Stimulated activated CD4-positive, alpha-beta T cell treated with anti-CD3 and anti-CD28 coated beads, Interleukin-15, amount 100 ng/mL, for 1 hour (primary cell): ENCODE measurements at places on chromosomes 7 and 10.

GRCh38 chr7:130960208-130960988 lies 226.4 kb upstream of the KLF14 start:
- no peak for DNase-seq

DNA sequence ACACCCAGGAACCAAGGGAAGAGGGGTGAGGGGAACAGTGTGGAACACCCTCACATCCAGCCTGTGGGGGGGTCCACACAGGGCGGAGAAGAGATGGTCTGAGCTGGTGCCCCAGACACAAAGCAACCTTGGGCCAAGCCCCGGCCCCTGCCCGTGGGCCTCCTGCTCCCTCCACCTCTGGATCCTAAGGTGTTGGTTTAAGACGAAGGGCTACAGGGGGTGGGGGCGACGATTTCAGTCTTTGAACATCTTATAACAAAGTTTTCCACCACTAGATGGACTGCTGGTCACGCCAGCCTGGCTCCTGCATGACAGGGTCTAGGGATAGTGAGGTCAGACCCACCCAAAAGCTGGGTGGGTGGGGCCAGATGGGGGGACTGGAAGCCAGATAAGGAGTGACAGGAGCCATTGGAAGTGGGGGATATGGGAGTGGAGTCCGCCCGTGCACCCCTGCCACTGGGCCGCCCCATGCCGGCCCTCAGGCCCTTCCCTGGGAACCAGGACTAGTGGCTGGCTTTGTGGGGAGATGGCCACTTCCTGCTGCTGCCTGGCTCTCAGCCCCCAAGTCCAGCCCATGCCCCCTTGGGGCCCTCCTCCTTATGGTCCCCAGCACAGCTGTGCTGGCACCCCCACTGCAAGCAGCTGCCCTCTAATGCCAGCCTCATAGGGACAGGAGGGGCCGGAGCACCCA lies 98.4 kb downstream of the RGS10 start:
- DNase-seq = no peak

- DNase-seq = no peak
Observed at GRCh38 chr10:122490268-122490667, 28.9 kb downstream of the HTRA1 start.

DNA sequence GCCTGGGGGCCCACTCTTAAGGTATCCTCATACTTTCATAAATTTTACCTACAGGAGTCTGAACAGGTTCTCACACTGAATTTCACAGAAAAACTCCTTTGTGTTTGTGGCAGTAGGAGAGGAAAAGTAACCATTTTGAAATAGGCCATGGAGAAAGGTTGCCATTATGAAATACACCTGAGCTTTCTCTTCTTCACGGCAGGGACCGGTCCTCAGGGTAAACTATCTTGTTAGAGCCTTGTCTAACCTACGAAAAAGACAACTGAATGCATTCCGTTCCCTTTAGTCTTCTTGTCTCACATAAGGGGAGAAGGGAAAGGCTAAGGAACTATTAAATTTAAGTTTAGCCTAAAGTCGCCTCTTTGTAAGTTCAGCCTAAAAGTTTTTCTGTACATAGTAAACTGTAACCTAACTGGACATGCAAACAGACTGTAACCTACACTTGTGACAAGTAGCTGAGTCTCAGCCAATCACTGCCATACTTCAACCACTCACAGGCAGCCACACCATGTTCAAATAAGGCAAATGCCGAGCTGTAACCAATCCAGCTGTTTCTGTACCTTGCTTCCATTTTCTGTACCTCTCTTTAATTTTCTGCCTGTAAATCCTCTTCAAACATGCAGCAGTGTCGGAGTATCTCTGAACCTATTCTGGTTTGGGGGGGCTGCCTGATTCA lies 14.2 kb upstream of the RNF32 start:
- no peak for DNase-seq

- no peak for DNase-seq
Observed at GRCh38 chr7:100163006-100163531, 4.5 kb upstream of the TRAPPC14 start.

- no peak for DNase-seq
Observed at GRCh38 chr10:69747179-69747578, 54.5 kb upstream of the COL13A1 start.

DNA sequence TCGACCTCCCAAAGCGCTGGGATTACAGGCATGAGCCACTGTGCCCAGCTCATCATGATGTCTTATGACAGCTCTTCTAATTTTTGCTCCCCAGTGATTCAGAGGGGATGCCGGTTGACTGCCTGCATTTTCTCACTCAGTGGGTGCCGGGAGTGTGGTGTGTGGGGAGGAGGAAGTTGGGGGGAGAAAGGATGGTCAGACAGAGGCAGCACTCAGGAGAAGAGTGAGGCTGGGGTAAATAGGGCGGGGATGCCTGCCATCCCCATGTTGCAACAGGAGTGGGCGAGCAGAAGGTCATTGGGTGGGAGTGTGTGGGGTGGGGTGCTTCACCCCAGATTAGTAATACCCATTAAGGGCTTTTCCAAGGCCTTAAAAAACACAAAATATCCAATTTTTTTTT lies 3.5 kb upstream of the CCL24 start:
- DNase-seq = no peak

GRCh38 chr10:11294831-11295450 lies 277.3 kb downstream of the CELF2 start:
- no peak for DNase-seq

DNA sequence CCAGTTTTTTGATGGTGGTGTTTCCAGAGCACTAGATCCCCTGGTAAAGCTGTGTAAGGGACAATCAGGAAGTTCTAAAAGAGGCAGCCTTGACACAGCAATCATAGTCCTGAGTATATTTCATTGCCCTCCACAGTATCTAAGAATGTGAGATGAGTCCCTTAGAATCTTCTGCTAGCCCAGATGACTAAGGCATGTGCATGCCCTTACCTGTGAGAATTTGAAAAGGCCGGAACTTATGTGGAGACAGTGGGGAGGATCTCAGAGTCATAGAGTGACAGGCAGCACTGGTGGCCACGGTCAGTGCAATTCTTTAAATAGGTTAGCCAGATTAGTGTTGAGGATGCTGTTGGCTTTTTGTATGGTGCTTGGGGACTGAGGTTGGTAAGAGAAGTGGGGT lies 361.4 kb upstream of the VSTM2A start:
- DNase-seq = no peak

- no peak for DNase-seq
Observed at GRCh38 chr7:27351786-27352185, 109.2 kb downstream of the EVX1 start.

DNA sequence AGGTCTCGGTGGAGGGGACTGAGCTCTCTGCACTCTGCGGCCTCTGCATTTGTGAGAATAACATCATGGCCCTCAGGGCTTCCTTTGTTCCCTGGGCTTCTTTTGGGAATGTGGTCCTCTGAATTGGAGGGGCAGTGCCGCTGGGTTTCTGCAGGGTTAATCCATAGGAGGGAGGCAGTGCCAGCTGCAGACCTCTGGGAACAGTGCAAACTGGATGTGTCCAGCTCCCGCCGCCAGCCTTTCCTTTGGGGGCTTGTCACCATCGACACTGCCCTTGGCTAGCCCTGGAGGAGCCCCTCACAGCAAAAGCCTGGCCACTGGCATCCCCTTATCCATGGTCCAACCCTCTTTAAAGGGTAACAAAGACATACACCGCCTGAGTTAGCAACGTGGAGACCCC lies 174.0 kb downstream of the WDR37 start:
- no peak for DNase-seq

- DNase-seq = no peak
Observed at GRCh38 chr7:156073366-156074052, 261.2 kb upstream of the SHH start.

DNA sequence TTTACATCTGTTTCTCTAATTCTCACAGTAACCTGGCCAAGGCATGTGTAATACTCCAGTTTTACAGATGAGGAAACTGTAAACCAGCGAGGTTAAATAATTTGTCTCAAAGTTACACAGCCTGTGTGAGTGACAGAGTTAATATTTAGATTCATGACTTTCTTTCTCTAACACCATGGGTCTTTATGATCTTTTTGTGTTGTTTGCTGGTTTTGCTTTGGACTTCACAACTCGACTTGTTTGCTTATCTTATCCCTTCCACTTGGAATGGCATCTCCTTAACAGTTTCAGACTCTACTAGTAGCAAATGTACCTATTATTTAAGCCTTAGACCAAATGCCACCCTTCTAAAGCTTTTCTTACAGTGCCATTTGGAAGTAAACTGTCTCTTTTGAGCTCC lies 34.4 kb downstream of the MXI1 start:
- DNase-seq = no peak

DNA sequence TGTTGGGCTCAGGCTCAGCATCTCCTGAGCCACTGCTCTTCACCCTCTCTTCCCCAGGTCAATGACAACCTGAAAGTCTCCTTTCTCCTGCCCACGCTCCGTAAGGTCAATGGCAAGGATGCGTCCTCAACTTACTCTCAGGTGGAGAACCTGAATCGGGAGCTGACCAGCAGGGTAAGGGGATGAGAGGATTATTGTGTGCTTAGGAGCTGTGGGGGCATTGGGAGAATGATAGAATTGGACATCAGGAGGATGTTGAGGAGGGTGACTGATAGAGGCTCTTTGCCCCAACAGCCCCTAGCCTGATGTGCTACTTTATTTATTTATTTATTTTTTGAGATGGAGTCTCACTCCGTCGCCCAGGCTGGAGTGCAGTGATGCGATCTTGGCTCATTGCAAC lies 1.3 kb downstream of the LRWD1 start:
- no peak for DNase-seq

- no peak for DNase-seq
Observed at GRCh38 chr7:157704365-157704764, 367.6 kb downstream of the DNAJB6 start.

DNA sequence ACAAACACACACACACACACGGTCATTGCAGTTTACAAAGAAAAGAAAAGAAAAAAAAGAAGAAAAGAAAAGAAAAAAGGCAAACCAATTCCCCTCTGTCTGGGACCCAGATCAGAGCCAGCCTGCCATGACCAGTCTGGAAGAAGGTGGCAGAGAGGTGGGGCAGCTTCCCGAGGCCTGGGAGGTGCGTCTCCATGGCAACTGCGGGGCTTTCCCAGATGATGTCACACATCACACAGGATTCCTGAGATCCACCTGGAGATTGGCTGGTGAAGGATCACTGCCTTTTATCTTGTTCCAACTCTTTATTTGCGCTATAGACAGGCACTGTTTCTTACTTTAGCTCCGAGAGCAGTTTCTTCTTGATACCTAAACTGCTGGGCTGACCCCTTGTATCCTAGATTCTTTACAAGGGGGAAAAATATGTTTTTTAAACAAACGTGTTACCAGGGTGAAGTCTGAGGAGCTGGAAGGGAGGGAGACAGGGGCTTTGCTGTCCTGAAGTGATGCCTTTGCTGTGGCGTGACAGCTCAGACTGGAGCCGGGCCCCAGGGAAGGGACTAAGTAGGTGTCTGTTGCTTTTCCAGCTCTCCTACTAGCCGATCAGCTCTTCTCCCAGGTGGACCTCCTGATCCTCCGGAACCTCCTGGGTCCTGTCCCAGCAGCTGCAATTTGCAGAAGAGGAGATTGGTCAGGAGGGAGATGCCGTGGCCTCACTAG lies 298.5 kb downstream of the KLF6 start:
- DNase-seq = no peak

DNA sequence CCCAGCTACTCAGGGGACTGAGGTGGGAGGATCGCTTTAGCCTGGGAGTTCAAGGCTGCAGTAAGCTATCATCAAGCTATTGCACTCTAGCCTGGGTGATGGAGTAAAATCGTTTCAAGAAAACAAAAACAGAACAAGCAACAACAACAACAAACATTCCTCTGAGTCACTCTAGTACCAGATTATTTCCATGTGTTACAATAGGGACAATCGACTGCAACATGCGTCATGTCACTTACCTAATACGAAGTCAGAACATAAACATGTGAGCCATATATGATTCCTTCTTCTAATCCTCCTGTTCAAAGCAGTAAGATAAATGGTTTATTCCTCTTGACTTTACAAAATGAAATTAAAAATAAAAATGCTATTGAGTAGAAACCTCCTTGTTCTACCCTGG lies 57.3 kb downstream of the ZNF438 start:
- no peak for DNase-seq

DNA sequence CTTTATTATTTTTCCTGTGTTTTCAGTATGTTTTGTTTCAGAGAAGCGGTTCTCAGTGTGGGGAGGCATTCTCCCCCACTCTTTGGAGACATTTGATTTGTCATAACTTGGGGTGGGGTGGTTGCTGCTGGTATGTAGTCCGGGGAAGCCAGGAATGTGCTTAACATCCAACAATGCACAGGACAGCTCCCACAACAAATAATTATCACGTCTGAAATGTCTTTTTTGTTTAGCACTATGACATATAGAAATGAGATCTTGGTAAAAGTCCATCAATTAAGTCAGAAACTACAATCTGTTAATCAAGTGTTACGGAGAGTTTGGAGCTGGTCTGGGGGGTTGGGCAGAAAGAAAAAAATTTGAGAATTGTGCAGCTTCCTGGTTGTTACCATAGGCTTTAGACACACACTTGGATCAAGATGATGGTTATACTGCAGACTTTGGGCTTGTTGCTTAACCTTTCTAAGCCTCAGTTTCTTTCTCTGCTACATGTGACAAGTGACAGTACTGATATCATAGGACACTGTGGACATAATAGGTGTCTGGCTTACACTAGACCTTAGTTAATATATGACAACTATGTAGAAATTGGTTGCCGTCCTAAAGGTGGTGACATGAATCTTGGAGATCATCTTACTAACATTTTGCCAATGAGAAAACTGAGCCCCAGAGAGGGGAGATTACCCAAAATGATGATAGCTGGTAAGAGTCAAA lies 113.7 kb downstream of the LRMDA start:
- DNase-seq = no peak

DNA sequence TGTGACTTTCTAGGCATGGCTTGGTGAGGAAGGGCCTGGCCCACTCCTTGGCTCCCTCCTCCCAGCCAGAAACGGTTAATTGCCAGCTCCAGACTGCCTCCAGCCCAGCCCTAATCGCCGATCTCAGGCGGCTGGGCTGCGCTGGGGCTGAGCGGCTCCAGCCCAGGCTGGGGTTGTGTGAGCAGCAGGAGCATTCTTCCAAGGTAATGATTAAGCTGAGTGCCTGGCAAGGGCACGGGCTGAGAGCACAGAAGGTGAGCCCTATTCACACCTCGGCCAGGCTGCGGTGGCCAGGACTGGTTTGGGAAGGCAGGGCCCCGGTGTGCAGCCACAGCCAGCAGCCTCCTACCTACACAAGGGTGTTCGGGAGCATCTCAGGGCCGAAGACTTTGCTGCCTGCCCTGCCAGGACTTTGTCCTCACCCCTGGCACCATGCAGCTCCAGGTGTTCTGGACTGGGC lies at the start of gene TMEM72:
TMEM72 (plus strand) TSS at position 257 of the 460 bp plus-strand sequence; CDS start at position 433, 176 bp downstream.
- DNase-seq = no peak

- DNase-seq = no peak
Observed at GRCh38 chr10:31908157-31908556, 20.5 kb downstream of the ARHGAP12 start.

- no peak for DNase-seq
Observed at GRCh38 chr10:22959292-22959691, 31.4 kb downstream of the ARMC3 start.

- DNase-seq = no peak
Observed at GRCh38 chr10:70912556-70912955, 24.2 kb upstream of the PCBD1 start.
